ENCODE measurements at places on chromosomes 5 and 9.

DNA sequence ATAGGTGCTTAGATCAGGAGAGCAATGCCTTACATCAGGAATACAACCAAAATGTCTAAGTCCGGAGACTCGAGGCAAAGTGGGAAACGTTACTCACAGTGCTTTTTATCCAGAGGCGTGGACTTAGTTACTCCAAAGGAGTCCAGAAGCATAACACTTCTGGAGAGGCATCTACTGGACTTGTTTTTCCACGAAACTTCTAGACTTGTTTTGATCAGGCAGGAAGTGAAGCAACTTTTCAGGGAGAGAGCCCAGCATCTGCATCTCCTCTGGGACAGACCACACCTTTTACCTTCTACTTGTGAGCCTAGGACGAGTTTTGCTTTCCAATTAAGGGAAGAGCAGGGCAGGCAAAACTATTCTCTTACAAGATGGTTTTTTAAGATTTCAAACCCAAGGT, 1.2 kb upstream of the TJP2 start:
- DNase-seq = no peak

- DNase-seq = no peak
These were observed 138.5 kb downstream of the TTLL11 start for GRCh38 chr9:121954477-121955140.

GRCh38 chr5:72885824-72886223, 69.4 kb downstream of the TNPO1 start:
- DNase-seq = no peak

DNA sequence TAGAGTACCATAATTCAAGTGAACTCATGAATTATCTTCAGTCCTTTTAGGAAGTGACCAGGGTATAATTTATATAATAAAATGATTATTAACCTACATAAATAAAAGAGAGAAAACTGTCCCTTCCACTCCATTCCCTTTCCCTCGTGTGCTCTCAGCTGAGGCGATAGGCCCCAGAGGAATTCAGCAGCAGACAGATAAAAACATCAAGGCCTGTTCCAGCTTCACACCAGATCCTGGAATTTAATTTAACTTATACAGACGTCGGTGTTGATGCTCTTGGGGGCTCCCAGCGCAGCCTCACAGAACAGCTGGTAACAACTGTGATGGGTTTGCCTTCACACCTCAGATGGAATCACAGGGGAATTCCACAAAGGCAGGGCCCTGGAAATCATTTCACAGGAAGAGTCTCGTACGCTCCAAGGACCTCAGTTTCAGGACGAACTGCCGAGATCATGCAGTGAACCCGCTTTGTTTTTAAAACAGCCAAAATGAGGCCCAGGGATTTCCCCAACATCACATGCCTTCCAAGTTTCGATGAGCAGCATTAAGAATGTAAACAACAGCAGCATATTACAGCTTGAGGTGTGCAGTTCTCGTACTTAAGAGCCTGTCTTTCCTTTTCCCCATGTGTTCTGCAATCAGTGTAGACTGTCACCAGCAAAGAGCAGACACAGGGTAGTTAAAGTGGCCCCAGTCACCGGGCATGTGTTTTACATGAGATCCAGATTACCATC, 73.6 kb upstream of the ALDH1B1 start:
- no peak for DNase-seq

DNA sequence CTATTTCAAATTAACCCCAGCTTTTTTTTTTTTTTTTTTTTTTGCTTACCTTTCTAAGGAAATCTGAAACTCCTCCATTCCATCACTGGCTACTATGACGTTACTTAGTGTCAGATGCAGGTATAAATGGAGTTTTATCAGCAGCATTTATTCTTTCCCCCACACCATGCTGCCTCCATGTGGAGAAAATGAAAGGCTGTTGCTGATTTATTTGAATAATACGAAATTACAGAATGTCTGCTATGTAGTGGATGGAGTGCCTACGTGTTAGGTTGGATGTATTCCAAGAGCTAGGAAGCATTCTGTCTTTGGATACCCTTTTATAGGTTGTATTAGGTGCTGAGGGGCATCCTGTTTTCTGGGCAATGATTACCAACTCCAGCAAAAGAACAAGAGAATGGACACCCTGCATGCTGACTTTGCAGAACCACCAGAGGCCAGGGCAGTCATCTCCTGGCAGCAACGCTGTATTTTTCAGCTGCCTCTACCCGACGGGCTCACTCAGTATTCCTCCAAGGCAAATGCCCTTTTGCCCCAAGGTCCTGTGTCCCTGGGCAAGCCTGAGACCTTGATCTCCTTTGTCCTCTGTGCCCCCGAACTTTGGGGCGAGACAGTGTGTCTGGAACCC, 199.5 kb downstream of the ALDH1A1 start:
- DNase-seq = no peak

DNA sequence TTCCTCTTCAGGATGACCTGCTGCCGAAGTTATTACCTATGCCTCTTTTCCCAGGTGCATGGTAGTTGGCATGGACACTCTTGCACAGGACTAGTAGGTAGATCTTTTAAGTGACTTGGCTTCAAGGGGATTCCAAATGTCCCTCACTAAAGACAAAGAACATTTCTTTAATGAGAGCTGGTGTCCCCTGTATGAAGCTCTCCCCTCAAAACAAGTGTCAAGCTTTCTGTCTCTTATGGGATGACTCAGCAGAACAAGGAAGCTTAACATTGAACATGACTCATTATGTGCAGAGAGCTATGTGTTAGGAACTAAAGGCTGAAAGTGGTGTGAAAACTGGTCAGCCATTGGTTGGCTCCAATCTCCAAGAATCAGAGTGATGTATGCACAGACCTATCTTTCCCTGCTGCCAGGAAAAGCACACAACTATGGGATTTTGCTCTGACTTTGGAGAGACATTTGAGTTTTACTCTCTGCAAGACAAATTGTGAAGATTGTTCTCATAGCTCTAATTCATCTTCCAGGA, 120.5 kb downstream of the PRDM6 start:
- no peak for DNase-seq

- no peak for DNase-seq
These were observed 216.3 kb downstream of the ESM1 start for GRCh38 chr5:54769072-54769471.

GRCh38 chr9:85212209-85212608, 529.5 kb downstream of the AGTPBP1 start:
- no peak for DNase-seq

Measured in activated B cell treated with CpG ODN at 0.5 μM for 24 hours (primary cell).